Occipital lobe (tissue), 3 donors: ENCODE measurements at places on chromosomes 6 and 20. TPM values are rescaled to one million over a fixed set of nuclear protein-coding genes. Genes with fewer than 3 reads are reported as not detected.

- DNase-seq = no peak
Observed at GRCh38 chr6:138440758-138441357, 36.8 kb downstream of the HEBP2 start.

DNA sequence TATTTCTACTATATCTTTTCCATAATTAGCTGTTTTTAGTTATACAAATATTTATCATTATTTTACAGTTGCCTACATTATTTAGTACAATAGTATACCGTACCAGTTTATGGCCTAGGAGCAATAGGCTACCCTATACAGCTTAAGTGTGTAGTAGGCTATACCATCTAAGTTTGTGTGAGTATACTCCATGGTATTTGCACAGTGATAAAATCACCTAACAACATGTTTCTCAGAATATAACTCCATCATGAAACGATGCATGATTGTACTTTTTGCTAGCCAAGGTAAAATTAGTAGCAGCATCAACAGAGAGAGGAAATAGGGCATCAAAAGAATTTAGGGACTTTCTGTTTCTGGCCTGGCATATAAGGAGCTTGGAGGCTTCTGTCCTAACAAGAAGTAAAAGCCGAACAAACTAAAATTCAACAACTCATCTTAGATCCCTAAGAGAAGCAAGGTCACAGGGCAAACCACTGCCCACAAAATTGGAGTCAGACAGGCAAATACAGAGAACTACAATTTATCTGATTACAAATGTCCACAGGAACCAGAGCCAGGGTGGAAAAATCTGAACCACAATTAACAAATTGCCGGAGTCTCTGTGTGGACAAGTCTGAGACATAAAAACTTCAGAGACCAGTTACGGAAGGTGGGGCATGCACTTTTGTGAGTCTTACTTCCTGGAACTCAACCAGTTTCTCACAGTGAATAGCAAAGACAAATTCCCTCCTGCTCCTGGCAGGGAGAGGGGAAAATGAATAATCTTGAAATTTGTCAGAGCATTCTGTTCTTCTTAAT, 671.4 kb downstream of the RFPL4B start:
- no peak for DNase-seq

DNA sequence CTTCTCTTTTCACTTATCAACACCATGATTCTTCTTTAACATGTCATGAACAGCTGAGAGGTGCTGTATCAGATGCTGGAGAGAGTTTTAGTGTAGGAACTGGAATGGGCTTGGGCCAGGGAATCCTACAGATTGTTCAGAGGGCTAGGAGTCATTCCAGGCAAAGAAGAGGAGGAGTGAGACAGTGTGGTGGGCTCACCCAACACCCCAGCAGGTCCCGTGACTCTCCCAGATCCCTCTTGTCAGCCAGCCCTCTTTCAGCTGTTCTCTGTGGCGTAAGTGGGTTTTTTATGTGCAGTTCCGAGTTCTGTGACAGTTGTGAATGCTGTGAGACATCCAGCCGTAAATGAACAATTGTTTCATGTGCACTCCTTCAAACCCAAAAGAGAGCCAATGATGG, 31.4 kb upstream of the CEP162 start:
- DNase-seq = no peak

- no peak for DNase-seq
Observed at GRCh38 chr6:143325379-143326140, 124.9 kb downstream of the ADAT2 start.

- DNase-seq = no peak
Observed at GRCh38 chr6:145723646-145724045, 11.7 kb downstream of the EPM2A start.

GRCh38 chr6:133187657-133188453, 53.3 kb upstream of the EYA4 start:
- DNase-seq = no peak

DNA sequence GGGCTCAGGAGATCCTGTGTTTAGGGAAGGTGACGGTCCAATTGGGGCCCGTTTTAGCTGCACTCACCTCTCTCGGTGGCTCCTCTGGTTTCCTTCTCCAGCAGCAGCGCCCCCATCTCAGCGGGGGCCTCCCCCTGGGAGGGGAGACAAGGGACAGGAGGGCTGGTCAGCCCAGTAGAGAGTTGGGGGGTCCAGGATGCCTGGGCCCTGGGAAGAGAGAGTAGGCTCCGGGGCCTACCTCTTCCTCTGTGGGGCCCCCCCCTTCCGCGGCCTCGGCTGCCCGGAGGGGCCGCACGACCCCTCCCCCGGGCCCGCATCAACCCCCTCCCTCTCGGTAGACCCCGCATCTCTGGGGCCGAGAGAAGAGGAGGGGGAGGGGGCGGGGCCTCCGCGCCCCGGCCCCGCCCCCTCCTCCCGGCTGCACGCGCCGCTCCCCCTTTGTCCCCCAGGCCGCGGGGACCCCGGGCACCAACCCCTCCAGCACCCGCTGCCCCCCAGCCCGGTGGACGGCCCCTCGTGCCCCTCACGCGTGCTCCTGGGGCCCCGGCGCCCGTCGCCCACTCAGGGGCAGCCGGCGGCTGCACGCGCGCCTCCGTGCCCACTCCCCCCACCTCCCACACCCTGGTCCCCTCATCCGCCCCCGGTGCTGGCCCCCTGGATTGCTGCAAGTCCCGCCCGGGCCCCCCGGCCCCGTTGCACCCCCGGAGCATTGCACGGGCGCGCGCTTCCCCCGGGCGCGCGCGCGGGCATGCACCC, 464 bp downstream of the EHMT2 start:
- no peak for DNase-seq

DNA sequence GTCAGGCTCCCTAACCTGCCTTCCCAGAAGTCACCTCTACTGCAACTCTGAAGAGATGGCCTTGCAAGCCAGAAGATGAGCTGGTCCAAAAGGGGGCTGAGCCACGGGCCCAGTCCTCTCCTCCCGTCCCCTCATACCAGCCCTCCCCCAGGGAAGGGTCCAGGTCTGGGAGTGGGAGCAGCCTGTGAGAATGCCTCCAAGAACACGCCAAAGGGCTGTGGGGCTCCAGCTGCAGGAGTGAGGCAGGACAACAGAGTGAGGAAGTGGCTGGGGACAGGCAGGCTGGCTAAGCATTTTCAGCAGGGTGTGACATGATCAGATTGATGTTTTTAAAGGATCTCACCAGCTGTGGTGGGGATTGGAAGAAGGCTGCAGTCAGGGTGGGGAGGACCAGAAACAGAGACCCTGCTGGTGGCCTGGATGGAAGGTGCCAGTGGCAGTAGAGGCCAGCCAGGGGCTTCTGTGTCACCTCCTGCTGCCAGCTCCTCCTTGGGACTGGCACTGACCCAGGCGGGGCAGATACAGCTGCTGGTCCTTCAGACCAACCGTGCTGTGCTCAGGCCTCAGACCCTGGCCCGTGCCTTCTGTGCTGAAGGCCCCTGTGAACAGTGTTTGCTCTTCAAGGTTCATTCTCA, 257.6 kb downstream of the NRN1 start:
- DNase-seq = no peak

- no peak for DNase-seq
Observed at GRCh38 chr6:98924647-98925046, 23.1 kb downstream of the FBXL4 start.

GRCh38 chr6:56772737-56773184, 130.1 kb upstream of the DST start:
- DNase-seq = peak; percentile 40

GRCh38 chr20:47862574-47863240, 77.4 kb upstream of the SULF2 start:
- no peak for DNase-seq

GRCh38 chr6:75155631-75156030, 50.2 kb downstream of the COL12A1 start:
- no peak for DNase-seq

- DNase-seq = no peak
Observed at GRCh38 chr6:170462366-170463020, 90.6 kb downstream of the PSMB1 start.

- no peak for DNase-seq
Observed at GRCh38 chr6:167745670-167746389, 80.9 kb upstream of the AFDN start.

- DNase-seq = no peak
Observed at GRCh38 chr6:151068761-151069312, 170.9 kb upstream of the AKAP12 start.

DNA sequence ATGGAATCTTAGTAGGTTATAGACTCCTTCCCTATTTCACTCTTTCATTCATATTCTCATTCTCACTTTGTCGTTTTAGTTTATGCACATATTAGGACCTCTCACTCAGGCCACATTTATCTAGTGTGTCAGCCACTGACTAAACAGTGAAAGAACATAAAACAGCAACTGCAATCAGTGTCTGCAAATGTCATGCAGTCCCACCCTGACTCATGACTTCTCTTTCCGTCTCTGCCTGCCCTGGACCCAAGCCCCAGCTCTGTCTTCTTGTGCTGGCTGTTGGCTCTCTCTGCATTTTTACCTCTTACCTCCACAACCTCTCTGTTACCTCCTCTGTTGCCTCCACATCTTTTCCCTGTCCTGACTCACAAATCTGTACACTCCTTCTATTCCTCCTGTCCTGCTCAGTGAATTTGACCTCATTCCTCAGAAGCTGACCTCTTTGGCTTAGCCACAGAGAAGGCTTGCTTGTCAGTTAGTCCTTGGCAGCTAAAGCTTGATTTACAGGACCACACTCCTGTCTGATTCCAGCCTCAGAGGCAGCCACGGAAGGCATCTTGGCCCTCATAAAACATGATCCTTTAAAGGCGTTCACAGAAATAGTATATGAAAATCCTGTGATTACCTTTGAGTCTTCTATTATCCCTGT, 247.6 kb downstream of the PKHD1 start:
- DNase-seq = no peak

DNA sequence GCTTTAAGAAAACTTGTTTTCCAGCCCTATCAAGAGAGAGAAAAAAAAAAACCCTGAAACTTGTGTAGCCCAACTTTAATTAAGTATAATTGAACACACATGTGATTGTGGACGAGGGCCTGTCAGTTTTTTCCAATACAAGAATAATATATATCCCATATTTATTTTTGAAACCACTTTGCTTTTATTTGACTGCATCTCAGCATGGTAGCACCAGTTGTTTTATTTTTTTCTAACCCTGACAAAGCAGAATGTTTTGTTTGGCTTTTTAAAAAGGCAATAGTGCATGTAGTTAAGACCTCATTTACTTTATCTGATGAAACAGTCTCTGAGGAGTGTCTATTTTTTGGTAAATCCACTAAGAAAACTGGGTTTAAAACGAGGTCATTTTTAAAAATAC, 257.7 kb downstream of the CDKAL1 start:
- DNase-seq = no peak

GRCh38 chr20:55211481-55211880, 736.1 kb downstream of the DOK5 start:
- no peak for DNase-seq

- DNase-seq = peak; percentile 20
Observed at GRCh38 chr20:14142171-14142570, 146.9 kb downstream of the MACROD2 start.

- DNase-seq = no peak
Observed at GRCh38 chr6:29661071-29661470, 4.2 kb downstream of the MOG start.

DNA sequence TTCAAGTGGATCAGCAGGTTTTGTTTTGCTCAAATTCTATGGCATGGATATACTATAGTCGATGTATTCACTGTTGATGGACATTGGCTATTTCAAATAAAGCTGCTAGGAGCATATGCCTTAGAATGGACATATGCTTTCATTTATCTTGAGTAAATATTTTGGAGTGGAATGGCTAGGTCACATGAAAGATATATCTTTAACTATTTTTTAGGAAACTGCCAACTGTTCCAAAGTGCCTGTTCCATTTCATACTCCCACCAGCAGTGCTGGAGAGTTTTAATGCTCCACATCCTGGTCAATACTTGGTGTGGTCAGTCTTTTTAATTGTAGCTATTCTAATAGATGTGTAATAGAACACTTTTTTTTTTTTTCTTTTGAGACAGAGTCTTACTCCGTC, 81.1 kb upstream of the PIM1 start:
- DNase-seq = no peak

- DNase-seq = no peak
Observed at GRCh38 chr20:51516855-51517254, 25.7 kb downstream of the NFATC2 start.

GRCh38 chr6:161163466-161164181, 110.2 kb downstream of the AGPAT4 start:
- no peak for DNase-seq

GRCh38 chr6:11538819-11539468, 1.4 kb downstream of the TMEM170B start:
- no peak for DNase-seq

DNA sequence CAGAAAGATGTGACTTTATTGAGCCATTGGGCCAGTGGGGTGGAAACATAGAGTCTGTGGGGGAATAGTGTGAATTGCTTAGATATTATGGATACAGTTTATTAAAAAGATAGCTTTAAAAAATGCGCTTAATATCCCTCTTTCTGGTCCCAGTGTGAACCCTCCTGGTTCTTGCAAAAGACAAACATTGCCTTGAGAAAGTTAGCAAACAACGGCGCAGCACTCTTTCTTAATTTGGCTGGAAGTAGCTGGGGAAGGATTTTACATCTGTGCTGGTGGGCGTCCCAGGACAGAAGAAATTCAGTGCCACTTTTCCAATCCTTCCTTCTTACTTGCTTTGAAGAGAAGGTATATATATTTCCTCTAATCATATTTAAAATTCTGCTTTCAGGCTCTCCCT, 191.4 kb upstream of the ZFP64 start:
- no peak for DNase-seq

DNA sequence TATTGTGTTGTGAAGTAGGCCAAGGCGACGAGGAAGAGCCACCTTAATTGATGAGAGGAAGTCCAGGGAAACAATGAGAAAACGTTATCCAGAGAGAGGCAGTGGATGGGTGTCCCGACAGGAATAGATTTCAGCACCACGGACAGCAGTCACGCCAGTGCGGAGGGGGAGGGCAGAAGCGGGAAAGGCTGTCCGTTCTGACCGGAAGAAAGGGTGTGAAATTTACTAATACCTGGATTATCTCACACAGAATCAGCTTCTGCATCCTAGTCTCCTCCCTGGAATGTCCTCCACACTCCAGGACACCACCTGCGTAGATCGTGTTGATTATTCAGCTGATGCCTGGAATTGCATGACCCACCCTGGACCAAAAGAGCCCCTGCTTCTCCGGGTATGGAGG, 7.4 kb upstream of the BPIFA3 start:
- peak; percentile 8 for DNase-seq

- DNase-seq = peak; percentile 31
Observed at GRCh38 chr20:48776306-48776705, 51.5 kb downstream of the PREX1 start.

The MAP3K5 gene
- 9.8 TPM for total RNA-seq

The SH3BGRL2 gene
- 21.2 TPM for total RNA-seq

The CALHM6 gene
- total RNA-seq = 2.7 TPM

The PTGIS gene
- total RNA-seq = 10.8 TPM

The RAET1L gene
- 0.62 TPM for total RNA-seq

The LRP11 gene
- total RNA-seq = 35.2 TPM

The NCOA7 gene
- total RNA-seq = 33.5 TPM
